Activated T-helper 1 cell treated with anti-CD3 and anti-CD28 coated beads, Interleukin-2, amount 50 U/mL, for 16 hours (primary cell): ENCODE measurements at places on chromosomes 1 and 21.

DNA sequence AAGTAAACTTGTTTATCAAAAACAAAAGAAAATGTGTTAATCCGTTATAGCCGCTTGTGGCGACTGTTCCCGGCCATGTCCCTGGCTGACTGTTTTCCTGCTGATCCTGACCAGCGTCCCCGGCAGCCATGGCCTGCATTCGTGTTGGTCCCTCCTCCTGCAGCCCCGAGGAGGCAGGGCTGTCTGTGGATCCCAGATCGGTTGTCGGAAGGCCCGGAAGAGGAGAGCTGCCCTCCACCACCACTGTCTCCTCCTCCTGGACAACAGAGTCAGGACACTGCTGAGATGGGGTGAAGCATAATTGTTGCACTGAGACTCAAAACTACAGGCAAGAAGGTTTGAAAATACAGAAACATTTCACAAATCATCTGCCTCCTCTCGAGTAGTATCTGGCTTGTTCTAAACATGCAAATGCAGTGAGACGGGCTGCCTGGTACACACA lies 3.6 kb upstream of the MXRA8 start:
- no peak for DNase-seq

- no peak for DNase-seq
Measured at GRCh38 chr21:31198575-31198974, 145.5 kb downstream of the TIAM1 start.

DNA sequence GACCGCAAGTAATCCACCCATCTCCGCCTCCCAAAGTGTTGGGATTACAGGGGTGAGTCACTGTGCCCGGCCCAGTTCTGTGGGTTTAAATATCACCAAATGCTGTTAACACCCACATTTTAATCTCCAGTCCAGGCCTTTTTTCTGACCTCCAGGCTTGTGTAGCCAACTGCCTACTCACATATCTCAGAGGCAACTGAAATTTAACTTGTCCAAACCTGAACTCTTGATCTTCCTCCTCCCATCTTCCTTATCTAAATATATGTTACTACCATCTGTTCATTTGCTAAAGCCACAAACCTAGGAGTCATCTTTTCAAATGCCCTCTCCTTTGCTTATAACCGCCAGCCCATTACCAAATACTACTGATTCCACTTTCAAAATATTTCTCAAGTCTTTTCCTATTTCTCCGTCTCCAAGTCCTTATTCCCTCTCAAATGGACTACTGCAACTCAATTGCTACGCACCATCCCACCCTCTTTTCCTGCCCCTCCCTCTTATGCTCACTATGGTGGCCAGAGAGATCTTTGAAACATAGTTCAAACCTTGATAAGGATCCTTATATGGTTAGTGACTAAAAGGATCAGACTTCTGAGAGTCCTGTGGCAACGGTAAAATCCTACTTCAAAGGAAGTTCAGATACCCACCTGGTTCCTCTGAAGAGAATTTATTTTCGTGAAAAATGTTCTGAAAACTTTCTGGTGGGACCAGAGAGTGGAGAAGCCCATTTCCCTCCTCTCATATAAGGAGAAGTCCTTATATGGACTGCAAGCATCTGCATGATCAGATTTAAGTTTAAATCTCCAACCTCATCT lies 78.5 kb upstream of the CDC42BPA start:
- DNase-seq: no peak

DNA sequence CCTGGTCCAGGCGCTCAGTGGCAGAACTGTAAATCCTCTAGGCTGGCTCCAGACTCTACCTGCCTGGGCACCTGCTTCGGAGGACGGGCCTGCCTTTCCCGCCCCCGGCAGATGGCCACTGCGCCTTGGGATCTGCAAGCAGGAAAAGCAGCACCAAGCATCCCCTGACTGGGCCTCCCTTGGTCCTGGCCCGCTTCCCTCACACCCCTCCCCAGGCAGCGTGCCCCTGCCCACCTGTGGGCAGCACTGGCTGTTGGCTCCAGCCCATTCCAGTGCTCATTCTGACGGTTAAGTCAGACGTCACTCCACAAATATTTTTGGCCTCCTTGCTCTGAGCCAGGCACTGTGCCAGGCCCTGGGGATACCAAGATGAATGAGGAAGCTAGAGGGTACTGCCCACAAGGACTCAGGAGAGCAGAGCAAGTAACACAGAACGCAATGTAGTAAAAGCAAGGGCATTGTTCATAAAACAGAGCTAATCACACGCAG lies 22.0 kb upstream of the BLACAT1 start:
- no peak for DNase-seq

DNA sequence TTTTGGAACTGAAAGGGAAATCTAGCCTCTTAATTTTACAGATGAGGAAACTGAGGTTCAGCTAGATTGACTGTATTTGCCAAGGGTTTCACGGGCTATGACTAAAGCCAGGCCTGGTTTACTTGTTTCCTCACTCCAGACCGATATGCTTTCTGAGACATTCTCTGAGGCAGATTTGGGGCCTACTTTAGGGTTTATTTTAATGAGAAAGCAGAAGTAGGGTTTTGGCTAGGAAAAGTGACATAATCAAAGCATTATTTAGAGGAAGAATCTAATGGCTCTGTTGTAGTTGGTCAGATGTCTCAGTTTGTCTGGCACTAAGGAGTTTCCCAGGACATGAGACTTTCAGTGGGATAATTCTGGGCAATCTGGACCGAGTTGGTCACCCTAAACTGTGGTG lies 1.5 kb upstream of the RPTN start:
- DNase-seq: no peak

GRCh38 chr1:197799271-197799670 lies 24.0 kb upstream of the DENND1B start:
- no peak for DNase-seq

DNA sequence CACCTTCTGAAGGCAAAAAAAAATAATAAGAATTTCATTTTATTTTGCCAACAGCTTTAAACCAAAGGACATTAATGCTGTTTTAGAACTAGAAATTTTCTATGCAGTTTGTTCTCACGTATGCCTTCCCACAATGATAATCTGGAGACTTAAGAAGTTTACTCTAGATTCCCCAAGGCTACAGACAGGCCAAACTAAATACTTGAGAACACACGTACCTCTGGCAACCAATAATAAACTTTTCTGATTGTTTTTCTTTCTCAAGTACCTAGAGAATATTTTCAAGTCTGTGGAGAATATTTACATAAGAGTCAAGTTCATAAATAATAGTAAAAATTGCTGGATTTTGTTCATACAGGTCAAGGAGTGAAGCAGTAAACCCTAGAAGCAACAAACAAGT lies 15.9 kb downstream of the CLDN8 start:
- no peak for DNase-seq

DNA sequence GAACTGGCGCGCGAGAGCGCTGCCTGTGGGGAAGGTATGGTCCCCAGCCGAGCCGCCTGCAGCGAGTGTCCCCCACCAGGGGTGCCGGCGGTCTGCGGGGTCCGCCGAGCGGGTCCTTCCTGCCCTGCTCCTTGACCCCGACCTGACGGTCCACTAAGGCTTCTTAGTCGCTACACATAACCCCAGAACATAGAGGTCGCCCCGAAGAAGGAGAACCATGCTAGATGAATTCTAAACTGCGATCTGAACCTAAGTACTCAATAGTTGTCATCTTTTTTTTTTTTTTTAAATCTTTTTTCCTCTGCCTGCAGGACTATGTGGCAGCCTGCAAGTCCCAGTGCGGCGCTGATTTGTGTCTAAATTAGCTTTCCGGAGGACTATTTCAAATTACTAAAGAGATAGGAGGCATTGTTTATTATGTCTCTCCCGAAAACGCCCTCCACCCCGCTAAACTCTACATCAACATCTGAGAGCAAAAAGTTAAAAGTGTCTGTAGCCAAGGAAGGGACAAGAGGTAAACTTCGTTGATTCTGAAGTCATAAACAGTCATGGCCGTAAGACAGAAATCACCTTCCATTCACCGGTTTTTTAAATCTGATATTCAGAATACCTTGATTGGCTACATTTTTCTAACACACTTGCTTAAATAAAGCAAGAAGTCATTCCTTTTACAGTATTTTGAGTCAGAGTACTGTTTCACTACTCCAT lies 476 bp downstream of the AXDND1 start:
- DNase-seq: no peak

DNA sequence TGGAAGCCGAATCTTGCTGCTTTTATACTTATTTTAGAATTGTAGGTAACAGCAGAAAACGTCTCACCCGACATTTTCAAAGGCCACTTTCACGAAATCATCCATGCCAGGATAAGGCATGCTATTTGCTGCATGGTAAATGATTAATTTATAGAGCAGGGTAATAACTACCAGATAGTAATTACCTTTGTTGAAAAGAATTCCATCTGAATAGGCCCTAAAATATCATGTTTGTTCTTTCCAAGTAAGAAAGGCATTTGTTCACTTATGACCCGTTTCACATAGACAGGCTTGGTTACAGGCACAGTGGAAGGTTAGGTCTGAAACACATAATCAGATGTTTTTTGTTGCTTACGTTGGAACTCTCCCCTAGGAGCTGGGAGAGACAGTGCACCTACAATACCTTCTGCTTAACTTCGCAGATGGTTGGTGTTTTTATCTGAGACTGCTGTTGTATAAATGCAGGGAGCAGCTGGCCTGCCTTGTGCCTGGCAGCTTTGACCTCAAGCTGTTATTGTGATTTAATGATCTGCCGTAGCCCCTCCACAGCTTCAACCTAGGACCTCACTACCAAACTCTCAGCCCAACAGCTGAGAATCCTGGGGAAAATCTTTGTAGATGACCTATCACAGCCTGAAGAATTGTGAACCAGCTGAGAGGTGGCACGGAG lies 1.6 kb downstream of the SLC44A3 start:
- DNase-seq: no peak

- no peak for DNase-seq
Measured at GRCh38 chr1:226185141-226186036, 1.2 kb downstream of the ACBD3 start.
